NCI-H524 treated with DMSO at 0.1 percent for 48 hours (cell line): ENCODE measurements at places on chromosomes 5 and 9.

GRCh38 chr9:114416906-114417305, 29.1 kb upstream of the AKNA start:
- DNase-seq = no peak

- DNase-seq = no peak
Observed at GRCh38 chr9:19451240-19452087, 42.7 kb downstream of the ACER2 start.

- DNase-seq = no peak
Observed at GRCh38 chr5:155649666-155650065, 636.1 kb downstream of the KIF4B start.

DNA sequence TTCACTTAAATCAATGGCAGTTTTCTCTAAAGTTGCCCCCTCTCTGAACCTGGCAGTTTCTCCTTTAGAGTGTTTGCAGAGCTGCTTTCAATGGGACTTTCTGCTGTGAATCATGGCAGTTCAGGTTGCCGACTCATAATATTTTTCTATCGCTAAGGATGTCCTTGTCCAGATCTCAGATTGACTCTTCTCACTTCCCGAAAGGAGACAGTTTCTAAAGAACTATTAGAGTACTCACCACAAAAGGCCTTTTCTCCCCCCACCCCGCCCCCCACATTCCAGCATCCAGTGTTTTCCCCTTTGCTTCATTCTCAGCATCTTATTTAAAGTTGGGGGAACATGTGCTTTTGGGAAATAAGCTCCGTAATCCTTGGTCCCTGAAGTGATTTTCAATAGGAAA, 443.5 kb upstream of the KLF4 start:
- no peak for DNase-seq

GRCh38 chr5:170173227-170173626, 59.6 kb upstream of the C5orf58 start:
- no peak for DNase-seq

GRCh38 chr5:126139773-126140172, 283.4 kb upstream of the GRAMD2B start:
- no peak for DNase-seq
